ENCODE measurements at places on chromosomes 7 and 10.

GRCh38 chr7:17849504-17849903 lies 90.8 kb downstream of the SNX13 start:
- peak; percentile 57 for DNase-seq

- DNase-seq: no peak
Observed at GRCh38 chr10:127266431-127266830, 70.0 kb upstream of the INSYN2A start.

- peak; percentile 15 for DNase-seq
Observed at GRCh38 chr7:87213811-87214210, 5.7 kb downstream of the TMEM243 start.

DNA sequence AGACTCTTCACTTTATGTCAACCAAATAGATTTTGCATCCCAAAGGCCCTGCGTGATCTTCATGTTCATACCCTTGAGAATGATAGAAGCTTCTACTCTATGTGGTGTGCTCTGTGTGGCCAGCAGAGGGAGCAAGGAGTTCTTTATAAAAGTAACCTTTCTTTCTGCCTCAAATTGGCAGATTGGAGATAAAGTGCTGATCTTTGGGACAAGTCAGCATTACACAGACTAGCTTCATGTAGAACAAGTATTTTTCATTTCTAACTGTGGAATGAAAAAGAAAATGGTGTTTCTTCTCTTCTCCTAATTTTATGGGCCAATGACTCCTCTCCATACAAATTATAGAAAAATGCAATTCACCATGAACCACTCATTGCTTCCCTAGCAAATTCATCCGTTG lies 1214.1 kb downstream of the SORCS1 start:
- peak; percentile 28 for DNase-seq

DNA sequence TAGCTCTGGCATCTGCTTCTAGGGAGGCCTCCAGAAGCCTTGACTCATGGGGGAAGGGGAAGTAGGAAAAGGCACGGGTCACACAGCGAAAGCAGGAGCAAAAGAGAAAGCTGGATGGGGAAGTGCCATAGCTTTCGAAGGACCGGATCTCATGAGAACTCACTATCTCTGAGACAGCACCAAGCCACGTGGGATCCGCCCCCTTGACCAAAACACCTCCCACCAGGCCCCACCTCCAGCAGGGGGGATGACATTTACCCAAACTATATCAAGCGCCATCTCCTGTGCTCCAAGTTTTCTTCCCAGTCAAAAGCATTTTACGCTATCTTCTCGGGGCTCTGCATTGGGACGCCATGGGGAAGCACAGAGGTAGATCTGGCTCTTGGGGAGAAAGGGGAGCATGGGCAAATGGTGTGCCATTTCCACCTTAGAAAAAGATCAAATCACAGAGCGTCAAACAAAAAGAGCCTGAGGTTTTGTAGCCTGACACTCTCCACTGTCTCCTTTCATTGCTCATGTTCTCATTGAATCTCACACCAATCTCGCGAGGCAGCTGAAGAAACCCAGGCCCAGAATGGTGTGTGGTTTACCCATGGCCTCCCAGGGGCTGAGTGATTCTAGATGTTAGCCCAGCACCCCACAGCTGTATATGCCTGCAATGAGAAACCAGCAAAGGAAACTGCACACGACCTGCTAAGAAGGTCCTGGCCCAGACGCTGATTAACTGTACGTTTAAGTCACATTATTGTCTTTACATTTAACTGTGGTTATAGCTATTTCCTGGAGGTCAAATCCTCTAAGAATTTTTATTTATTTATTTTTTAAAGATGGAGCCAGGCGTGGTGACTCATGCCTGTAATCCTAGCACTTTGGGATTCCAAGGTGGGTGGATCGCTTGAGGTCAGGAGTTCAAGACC lies 8.1 kb upstream of the OLAH start:
- DNase-seq: peak; percentile 79

DNA sequence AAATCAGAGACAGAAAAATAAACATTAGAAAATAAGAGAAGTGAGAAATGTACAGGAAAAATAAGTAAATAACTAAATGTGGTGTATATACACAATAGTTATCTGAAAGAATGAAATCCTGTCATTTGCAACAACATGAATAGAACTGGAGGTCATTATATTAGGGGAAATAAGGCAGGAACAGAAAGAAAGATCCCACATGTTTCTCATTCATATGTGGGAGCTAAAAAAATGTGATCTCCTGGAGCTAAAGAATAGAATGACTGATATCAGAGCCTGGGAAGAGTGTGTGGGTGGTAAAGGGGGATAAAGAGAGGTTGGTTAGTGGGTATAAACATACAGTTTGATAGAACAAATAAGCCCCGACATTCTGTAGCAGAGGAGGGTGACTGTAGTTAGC lies 27.3 kb downstream of the PLXDC2 start:
- DNase-seq: no peak

DNA sequence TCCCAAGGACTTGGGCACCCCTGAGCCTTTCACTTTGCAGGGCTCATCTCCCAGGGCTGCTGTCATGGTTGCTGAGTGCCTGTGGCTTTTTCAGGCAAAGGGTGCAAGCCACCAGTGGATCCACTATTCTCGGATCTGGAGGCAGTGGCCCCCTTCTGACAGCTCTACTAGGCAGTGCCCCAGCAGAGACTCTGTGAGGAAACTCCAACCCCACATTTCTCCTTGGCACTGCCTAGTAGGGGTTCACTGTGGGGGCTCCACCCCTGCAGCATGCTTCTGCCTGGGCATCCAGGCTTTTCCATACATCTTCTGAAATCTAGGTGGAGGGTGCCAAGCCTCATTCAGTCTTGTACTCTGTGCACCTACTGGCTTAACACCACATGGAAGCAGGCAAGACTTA lies 675.0 kb upstream of the MBL2 start:
- no peak for DNase-seq

- no peak for DNase-seq
Observed at GRCh38 chr10:63717027-63717715, 196.0 kb downstream of the REEP3 start.

- no peak for DNase-seq
Observed at GRCh38 chr7:73382934-73383503, 50.6 kb upstream of the FZD9 start.

DNA sequence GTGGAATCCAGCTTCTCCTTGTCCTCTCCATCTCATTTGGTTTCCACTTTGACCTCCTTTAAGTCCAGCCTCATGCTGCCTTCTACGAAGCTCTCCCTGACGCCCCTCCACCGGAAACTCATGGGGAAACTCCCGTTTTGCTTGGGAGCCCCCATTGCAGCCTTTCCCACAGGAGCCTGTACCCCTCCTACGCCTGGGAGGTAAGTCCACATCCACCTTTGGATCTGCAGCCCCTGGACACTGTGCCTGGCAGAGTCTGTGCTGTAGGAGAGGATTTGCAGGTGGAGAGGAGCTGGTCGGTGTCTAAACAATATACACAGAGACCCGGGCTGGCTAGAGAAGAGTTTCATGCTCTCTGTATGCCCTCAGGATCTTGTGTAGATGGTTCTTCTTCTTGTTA lies 296.1 kb downstream of the GLRX3 start:
- DNase-seq: no peak

DNA sequence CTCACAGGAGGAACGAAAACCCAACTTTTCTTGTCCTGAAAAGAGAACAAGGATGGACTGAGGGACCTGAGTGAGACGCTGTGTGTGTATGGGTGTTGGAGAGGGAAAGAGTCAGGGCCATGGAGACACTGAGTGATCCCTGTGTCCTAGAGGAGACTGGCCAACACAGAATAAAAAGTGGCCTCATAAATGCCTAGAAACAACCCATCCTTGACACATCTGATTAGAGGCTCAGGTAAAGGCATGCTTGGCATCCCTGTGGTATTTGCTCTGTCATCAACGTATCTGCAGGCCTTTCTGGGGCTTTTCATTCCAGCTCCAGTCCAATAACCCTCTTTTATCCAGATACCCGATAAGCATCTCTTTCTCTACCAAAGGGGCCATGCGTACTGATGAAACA lies 86.3 kb downstream of the FGFR2 start:
- no peak for DNase-seq

DNA sequence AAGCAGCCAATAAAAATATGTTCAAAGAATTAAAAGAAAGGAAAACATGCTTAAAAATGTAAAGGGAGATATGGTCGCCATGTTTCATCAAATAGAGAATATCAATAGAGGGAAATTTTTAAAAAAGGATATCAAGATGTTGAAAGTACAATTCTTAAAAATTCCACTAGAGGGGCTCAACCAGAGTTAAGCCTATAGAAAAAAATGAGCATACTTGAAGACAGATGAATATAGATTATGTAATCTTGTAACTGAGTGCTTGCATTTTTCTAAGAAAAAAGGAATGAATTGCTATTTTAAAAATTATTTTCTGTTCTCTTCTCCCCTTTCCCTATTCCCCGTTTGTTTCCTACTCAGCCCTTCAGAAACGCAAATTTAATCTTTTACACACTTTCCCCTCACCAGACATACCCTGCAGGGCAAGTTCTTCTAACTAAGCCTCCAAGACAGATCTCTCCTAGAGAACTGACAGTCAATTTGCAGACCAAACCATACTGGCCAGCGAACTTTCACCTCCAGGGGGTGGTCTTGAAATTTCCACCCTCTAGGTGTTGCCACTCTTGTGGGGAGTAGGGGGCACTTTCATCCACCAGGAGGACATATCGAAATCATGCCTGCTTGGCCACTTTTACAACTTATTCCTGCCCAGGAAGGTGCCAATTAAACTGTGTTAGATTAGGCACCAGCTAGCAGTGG lies 67.7 kb downstream of the NSUN6 start:
- peak; percentile 22 for DNase-seq

GRCh38 chr10:21402606-21403083 lies 122.8 kb downstream of the SKIDA1 start:
- DNase-seq: peak; percentile 17

DNA sequence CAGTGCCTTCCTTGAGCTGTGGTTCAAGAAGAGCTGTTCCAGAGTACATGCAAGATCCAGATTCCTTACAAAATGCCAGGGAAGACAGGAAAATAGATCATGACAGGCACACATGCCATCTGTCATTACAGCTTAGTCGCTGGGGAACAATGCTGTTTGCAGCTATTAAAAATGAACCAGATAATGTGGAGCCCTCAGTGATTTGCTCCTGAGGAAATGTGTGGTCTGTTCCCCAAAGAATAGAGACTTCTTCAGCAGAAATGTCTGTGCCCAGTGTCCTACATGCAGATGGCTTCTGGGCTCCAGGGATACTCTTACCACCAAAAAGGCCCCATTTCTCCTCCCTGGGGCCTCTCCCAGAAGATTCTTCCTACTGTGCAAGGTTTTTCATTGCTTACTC lies 627.9 kb downstream of the SORCS3 start:
- DNase-seq: no peak

GRCh38 chr7:132380059-132380458 lies 196.2 kb downstream of the PLXNA4 start:
- DNase-seq: no peak

- DNase-seq: no peak
Observed at GRCh38 chr10:5402798-5403197, 1.8 kb downstream of the TUBAL3 start.

- DNase-seq: peak; percentile 41
Observed at GRCh38 chr7:102287111-102287980, 678 bp downstream of the SH2B2 start.

DNA sequence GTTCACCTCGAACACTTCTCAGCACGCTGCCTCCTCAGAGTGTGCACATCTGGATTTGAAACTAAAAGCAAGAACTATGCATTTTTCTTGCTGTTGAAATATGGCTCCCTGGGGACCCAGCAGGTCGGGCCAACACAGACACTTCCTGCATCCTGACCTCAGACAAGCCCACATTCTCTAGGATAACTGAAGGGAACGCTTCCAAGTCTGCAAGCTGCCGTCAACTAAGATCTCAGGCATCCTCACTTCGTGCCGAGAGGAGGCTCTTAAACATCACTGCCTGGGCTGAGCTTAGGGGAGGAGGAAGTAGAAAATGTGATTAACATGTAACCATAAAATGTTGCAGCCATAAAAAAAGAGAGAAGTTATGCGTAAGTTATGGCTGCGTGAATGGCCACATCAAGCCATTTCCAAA lies 65.5 kb downstream of the PYROXD2 start:
- DNase-seq: peak; percentile 95

GRCh38 chr10:123704076-123704475 lies 37.9 kb downstream of the GPR26 start:
- DNase-seq: no peak

- no peak for DNase-seq
Observed at GRCh38 chr10:108404155-108404554, 1239.6 kb upstream of the SORCS1 start.

GRCh38 chr7:144885478-144885877 lies 49.6 kb upstream of the TPK1 start:
- no peak for DNase-seq

GRCh38 chr10:22712956-22713852 lies 1.2 kb downstream of the PIP4K2A start:
- DNase-seq: peak; percentile 56

All from mesenchymal stem cell (in vitro differentiated cells and primary cell).